ENCODE measurements at places on chromosomes 1 and 21.

DNA sequence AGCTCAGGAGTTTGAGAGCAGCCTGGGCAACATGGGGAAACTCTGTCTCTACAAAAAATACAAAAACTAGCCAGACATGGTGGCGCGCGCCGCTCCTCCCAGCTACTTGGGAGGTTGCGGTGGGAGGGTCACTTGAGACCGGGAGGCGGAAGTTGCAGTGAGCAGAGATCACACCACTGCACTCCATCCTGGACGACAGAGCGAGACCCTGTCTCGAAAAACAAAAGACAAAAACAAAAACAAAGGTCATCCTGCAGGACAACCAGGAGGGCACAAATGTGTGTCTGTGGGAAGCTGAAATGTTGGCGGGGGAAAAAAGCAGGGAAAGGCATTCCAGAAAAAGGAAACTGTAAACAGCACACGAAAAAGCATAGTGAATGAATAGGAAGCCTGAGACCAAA is 104.1 kb upstream of the HNRNPU start:
- no peak for DNase-seq

GRCh38 chr1:158117854-158118704 is 62.6 kb upstream of the CD1D start:
- peak; percentile 47 for DNase-seq

- DNase-seq = no peak
These were observed 27.7 kb downstream of the MYOG start for GRCh38 chr1:203057911-203058675.

DNA sequence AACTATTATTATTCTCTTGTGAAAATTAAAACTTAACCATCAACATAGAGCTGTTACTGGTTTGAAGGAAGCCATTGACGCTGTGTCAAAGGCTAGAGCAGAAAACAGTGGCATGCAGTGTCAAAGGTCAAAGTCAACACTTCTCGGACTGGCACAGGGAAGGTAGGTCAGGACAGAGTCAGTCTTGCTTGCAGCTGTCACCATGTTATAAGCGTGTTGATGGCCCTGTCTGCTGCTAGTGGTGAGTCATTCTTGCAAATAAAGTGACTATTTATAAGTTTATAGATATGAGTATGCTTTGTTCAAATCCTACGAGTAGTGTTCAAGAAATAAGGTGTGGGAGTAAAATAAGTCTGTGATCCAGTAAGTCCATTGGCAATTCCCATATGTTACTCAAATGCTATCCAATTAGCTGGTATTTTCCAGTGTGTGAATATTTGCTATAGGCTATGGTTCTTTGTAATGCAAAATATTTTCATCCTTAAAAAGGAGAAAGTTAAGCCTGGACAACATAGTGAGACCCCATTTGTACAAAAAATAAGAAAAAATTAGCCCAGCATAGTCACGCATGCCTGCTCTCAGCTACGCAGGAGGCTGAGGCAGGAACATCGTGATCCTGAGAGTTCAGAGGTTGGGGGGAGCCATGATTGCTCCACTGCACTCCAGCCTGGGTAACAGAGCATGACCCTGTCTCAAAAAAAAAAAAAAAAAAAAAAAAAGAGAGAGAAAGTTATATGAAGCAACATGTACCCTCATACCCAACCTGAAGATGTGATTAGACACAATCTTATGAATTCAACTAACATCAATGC is 26.3 kb upstream of the TINAGL1 start:
- peak; percentile 13 for DNase-seq

DNA sequence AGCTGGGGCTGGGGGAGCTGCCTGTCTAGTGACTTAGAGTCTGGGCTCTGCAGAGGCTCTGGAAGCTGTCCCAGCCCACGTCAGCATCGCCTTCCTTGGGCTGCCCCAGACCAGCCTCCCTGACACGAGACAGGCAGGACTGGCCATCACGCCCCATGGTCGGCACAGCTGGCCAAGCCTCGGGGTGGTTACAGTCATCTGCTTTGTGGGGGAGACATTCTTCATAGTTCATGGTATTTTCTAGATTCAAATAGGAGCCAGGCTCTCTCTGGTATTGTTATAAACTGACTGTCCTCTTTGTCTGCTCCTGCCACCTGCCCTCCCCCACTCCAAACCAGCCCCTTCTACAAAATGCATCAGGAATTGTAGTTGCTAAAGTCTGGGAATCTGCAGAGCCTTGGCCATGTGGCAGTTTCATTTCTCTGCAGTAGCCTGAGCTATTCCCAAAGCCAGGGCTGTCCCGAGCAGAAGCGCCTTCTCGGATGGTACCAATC is 29.4 kb downstream of the OLFML2B start:
- no peak for DNase-seq

DNA sequence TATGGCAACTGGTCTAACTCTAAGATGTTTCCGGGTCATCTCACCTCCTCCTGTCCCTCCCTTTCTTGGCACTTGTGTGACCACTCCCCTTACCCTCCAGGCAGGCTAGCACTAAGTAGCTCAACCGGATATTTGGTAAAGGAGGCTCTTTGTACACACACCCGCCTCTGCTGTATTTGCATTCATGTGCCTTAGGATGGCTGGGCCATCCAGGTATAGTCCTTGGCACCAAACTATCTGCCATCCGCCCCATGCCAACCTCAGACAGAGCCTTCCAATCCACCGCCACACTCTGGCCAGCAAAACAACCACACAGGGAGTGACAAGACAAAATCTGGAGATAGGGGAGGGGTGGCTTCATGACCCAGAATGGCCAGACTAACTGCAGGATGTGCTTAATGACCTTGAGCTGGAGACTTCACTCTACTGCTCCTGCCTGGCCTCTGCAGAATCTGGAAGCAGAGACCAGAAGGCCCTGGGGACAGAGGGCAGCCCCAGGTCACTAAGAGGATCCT is 59.5 kb downstream of the CDK18 start:
- no peak for DNase-seq

GRCh38 chr1:219405531-219406331 is 207.2 kb downstream of the ZC3H11B start:
- no peak for DNase-seq

DNA sequence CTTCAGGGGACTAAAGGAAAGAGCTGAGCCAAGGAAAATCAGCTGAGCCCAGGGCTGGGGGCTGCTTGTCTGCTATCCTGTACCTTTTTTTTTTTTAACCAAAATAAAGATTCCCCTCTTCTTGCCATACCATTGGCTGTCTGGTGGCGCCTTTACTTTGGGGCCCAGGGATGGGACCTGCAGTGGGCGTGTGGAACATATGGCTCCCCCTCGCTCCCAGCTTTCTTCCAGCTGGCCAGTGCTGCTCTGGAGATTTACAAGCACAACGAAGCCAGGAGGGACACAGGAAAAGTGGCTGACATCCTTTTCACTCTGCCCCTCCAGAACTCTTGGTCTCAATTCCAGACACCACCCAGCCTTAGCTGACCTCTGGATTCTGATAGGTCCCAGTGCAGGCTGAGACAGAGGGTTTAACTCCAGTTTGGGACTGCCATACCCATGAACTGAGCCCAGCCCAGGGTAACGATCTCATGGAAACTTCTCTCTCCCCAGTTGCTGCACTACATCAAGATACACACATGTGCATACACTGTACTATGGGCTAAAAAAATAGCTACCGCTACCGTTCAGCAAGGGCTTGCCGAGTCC is 5.4 kb upstream of the SFN start:
- no peak for DNase-seq

GRCh38 chr1:32491386-32491785 is 26.5 kb downstream of the ZBTB8B start:
- DNase-seq = no peak

GRCh38 chr1:25568090-25568833 is 24.9 kb downstream of the LDLRAP1 start:
- DNase-seq = no peak

DNA sequence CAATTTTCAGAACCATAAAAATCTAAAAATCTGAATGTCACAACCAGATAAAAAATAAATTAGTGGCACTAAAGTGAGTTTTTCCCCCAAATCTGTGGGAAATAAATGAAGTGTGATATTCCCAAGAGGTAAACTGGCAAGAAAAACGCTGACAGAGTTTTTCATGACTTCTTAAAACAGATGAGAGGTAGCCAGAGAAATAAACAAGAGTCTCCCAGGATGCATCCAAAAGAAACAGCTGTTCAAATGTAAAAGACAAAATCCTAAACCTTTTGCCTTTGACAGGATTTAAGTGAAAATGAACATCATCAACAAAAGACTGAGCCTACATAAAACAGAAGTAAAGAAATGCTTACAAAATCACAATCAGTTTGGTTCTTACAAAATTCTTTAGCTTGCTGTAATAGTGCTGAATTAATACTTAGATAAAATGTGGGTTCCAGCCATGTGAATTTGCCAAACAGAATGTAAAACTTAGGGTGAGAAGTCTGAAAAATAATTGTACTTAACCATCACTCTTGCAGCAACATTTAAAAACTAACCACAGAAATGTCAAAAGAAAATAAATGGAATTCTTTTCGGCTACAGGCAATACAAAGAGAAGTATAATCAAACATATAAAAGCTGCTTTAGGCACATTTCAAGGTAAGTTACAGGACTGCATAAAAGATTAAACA is 133.6 kb downstream of the EIF4G3 start:
- no peak for DNase-seq

- DNase-seq = no peak
These were observed 103.2 kb downstream of the SLC35F3 start for GRCh38 chr1:234007684-234008083.

DNA sequence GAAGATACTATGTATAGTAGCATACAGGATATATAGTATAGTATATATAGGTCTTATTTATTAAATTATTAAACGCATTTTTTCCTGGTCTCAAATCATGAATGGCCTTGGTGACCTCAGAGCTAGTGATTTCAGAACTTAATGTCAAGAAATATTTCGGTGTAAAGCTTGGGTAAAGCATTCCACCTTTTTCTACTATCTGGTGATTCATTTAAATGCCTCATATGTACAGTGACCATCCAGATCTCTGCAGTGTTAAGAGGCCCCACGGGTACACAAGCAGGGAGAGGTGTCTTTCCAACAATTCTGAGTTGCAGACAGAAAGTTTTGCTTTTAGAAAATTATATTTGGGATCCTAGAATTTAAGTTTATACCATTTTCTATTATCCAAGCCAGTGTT is 626.5 kb downstream of the PTPRC start:
- DNase-seq = no peak

DNA sequence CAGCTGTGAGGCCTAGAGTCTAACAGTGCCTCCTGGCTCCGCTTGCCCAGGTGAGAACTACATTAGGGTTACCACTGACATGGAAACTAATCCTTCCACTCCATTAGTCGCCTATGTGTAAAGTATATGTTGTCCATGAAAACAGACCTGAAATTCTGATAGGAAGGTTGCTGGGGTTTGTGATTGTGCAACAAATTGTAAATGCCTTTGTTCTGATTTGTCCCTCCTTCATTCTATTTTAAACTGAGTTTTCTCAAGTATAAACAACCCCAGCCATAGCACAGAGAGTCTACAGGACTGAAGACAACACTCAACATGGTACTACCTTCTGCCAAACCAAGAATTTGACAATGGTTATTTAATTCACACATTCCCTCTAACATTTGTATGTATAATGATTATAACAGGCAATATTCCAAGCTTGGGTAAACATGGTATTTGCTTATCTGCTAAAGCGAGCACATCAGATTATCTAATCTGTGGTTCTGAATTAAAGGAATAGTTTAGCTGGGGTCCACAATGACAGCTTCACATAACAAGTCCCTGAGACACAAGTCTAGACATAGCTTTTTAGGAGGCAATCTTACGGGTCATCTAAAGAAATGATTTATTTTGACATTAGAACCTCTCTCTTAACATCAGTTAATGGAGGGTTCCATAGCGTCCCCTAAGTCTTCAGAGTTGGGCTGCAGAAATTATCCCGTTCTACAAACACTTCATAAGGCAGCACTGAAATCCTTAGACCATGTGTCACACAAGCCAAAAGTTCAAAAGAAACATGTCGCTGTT is 633.0 kb downstream of the SMYD3 start:
- no peak for DNase-seq

GRCh38 chr1:17763995-17764394 is 8.9 kb downstream of the ACTL8 start:
- DNase-seq = no peak

- DNase-seq = no peak
These were observed 739 bp upstream of the NUP133 start for GRCh38 chr1:229508823-229509337.

DNA sequence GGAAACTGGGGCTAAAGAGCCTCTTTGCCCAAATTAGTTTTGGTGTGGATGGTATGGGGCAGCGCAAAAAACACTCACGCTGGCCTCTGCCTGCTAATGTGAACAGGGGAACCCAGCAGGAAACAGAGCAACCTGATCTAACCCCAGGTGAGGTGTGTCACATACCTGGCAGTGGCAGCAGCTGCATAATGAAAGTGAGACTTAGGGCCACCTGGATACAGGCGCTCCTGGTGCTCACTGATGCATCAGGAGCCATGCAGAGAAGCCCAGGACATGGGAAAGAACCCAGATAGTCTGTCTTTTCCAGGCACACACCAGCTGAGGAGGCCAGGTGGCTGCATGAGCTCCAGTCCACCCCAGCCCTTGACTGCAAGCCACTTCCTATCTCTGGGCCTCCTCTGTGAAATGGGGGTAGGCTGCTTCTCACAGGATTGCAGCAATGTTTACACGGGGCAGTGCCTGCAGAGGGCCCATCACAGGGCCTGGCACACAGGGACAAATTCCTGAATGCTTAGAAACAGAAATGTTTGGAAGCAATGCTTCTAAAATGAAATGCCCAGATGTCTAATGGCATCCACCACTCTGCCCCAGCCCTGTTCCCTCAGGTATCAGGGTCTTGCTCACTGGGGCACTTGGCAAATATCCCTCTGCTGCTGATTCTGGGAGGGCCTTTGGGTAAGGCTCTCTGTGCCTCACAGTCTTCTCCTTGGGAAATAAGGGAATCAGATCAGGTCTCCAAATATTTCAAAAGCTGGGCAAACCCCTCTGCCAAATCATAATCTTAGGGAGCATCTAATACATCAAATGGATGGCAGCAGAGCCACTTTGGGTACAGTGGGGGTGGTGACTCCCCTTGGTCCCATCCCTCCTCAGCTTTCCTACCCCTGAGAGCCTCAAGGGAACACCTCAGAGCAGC is 19.9 kb downstream of the DHCR24 start:
- no peak for DNase-seq

DNA sequence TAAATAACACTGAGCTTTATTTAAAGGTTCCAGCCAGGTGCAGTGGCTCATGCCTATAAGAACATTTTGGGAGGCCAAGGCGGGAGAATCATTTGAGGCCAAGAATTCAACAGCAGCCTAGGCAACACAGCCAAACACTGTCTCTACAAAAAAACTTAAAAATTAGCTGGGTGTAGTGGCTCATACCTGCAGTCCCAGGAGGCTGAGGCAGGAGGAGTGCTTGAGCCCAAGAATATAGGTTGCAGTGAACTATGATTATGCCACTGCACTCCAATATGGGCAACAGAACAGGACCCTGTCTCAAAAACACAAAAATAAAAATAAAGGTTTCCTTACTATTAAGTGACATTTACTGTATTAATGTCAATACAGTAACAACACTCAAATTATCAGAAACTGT is 2.1 kb downstream of the TAF12 start:
- DNase-seq = peak; percentile 51

- no peak for DNase-seq
These were observed 17.4 kb downstream of the ATP1A4 start for GRCh38 chr1:160168609-160169369.

GRCh38 chr21:37095821-37096220 is 22.8 kb downstream of the TTC3 start:
- DNase-seq = no peak

All from activated CD4-positive, alpha-beta T cell treated with anti-CD3 and anti-CD28 coated beads, Interleukin-10, Interleukin-2, amounts not matched to agents 100 ng/mL and 50 ng/mL, durations not matched to agents 16 hours and 8 hours (primary cell).